ENCODE measurements at places on chromosomes 3 and 15.

- DNase-seq: no peak
These were observed 242.9 kb upstream of the BHLHE40 start for GRCh38 chr3:4736284-4736861.

GRCh38 chr3:190436331-190436730 is 13.4 kb downstream of the TMEM207 start:
- DNase-seq: no peak

- no peak for DNase-seq
These were observed 105.2 kb upstream of the RNF7 start for GRCh38 chr3:141632779-141633374.

- DNase-seq: peak; percentile 93
These were observed at the start of gene EOMES for GRCh38 chr3:27721717-27722564. TSS of gene EOMES (minus strand) at chr3:27722323. CDS start at chr3:27722294, 29 bp downstream.

- no peak for DNase-seq
These were observed 155.5 kb upstream of the SLC24A5 start for GRCh38 chr15:47965297-47965696.

Measured in activated CD8-positive, alpha-beta memory T cell treated with anti-CD3 and anti-CD28 coated beads for 24 hours (primary cell).